Tibial nerve (tissue), 4 donors: ENCODE measurements at places on chromosomes 6 and 20.

DNA sequence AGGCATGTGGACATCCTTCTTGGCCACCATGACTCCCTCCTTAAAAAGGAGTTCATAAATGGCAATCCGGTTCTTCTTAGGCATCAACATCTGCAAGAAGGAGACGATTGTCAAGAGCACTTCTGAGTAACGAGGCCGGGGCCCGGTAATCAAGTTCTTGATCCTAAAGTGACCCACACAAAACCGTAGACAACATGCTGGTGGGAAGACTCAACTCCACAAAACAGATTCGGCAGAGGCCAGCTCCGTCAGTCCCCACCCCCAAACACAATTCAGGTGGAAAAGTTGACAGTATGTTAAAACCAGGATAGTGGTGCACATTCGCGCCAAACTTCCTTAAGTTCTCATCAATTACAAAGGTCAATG is 754 bp downstream of the RPS10 start:
- peak overlapping the region; percentile 86 for H3K27ac ChIP-seq
- no peaks in the 10 kb centered on the region for H3K27me3 ChIP-seq
- peaks cover 4% of the 10 kb centered on the region for H3K36me3 ChIP-seq
- DNase-seq, result no peak
- peak overlapping the region; percentile 81 for H3K4me3 ChIP-seq

- DNase-seq, result no peak
- H3K36me3 ChIP-seq, result no peaks in the 10 kb centered on the region
- H3K4me1 ChIP-seq, result no peaks in the 10 kb centered on the region
- no peak overlapping the region for H3K27ac ChIP-seq
These were observed 41.7 kb downstream of the ISM1 start for GRCh38 chr20:13262671-13263360.

- H3K27ac ChIP-seq, result no peak overlapping the region
- no peak overlapping the region for H3K4me3 ChIP-seq
- no peak for DNase-seq
These were observed 71.5 kb upstream of the DTNBP1 start for GRCh38 chr6:15734118-15734897.

GRCh38 chr20:41342474-41343464 is 2.1 kb downstream of the LPIN3 start:
- H3K27ac ChIP-seq, result no peak overlapping the region
- no peak for DNase-seq
- H3K4me1 ChIP-seq, result peaks cover 37% of the 10 kb centered on the region
- H3K4me3 ChIP-seq, result no peak overlapping the region
- H3K27me3 ChIP-seq, result no peaks in the 10 kb centered on the region
- no peaks in the 10 kb centered on the region for H3K36me3 ChIP-seq

GRCh38 chr6:117547688-117548621 is 54.4 kb downstream of the GOPC start:
- peak overlapping the region; percentile 42 for H3K4me3 ChIP-seq
- peak overlapping the region; percentile 65 for H3K27ac ChIP-seq
- H3K4me1 ChIP-seq, result no peaks in the 10 kb centered on the region
- DNase-seq, result peak; percentile 34

DNA sequence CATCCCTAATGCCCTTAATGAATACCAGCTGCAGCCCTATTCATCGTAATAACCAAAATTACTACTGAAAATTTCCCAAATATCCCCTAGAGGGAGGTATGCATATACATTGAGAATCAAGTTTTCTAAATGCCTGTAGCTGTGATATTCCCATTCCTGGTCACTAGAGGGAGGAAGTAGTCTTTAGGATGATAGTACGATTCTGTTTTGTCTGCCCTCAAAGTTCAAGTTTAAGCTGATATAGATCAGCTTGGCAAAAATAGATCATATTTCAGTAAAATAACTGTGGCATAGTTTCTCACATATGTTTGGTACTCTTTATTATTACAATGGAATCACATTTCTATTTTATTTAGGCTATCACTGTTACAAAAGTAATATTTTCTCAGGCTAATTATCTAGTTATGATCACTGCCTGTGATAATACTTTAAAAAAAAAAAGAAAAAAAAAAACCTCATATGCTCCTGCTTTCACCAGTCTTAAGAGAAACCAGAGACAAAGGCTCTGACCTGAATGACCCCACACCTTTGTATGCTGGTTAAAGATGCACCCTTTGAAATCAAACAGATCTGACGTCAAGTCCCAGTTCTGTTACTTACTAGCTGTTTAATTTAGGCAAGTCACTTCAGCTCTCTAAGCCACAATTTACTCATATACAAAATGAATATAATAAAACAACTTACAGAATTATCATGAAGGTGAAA is 11.0 kb downstream of the TSPYL1 start:
- H3K27ac ChIP-seq, result no peak overlapping the region
- H3K4me3 ChIP-seq, result no peak overlapping the region
- DNase-seq, result no peak
- H3K36me3 ChIP-seq, result peaks cover 20% of the 10 kb centered on the region

- no peak overlapping the region for H3K4me3 ChIP-seq
- peaks cover 47% of the 10 kb centered on the region for H3K4me1 ChIP-seq
- peak; percentile 66 for DNase-seq
- H3K27me3 ChIP-seq, result no peaks in the 10 kb centered on the region
These were observed 179.3 kb downstream of the MTHFD1L start for GRCh38 chr6:151044465-151045441.

DNA sequence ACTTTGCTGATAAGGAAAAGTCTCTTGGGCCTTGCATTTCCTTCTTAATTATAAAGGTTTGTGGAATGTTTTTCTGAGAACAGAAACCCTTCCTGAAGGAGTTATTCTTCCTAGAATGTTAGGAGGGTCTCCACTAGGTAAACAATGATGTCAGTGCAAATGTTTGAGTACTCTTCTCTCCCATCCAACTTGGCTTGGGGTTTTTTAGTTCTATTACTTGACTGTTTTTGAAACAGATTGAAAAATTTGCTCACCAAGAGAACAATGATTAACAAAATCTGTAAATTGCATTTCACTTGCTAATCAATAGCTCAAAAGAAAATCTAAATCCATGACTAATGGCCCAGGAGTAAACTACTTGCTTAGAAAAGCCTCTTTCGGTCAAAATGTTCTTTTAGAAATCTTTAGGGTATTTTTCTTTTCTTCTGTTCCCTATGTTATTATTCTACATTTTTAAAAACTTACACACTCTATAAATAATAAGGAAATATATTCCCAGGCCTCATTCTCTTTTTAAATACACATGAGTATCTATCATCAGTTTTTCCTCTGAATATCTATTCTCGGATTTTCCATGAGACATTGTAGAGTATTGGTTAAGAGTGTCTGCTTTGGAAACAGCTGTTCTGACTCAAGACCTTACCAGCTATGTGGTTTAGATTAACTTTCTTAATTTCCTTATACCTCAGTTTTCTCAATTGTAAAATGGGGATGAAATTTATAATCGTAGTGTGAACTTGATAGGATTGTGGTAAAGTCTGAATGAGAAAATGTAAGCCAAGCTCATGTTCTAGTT is 234.2 kb upstream of the CITED2 start:
- H3K4me3 ChIP-seq, result no peak overlapping the region
- no peaks in the 10 kb centered on the region for H3K36me3 ChIP-seq
- no peaks in the 10 kb centered on the region for H3K27me3 ChIP-seq
- no peak overlapping the region for H3K27ac ChIP-seq
- DNase-seq, result no peak
- no peaks in the 10 kb centered on the region for H3K4me1 ChIP-seq

GRCh38 chr6:12592634-12593033 is 123.9 kb upstream of the PHACTR1 start:
- DNase-seq, result no peak
- H3K27ac ChIP-seq, result no peak overlapping the region
- H3K4me3 ChIP-seq, result no peak overlapping the region
- H3K4me1 ChIP-seq, result peaks cover 32% of the 10 kb centered on the region
- H3K36me3 ChIP-seq, result no peaks in the 10 kb centered on the region
- H3K27me3 ChIP-seq, result no peaks in the 10 kb centered on the region

DNA sequence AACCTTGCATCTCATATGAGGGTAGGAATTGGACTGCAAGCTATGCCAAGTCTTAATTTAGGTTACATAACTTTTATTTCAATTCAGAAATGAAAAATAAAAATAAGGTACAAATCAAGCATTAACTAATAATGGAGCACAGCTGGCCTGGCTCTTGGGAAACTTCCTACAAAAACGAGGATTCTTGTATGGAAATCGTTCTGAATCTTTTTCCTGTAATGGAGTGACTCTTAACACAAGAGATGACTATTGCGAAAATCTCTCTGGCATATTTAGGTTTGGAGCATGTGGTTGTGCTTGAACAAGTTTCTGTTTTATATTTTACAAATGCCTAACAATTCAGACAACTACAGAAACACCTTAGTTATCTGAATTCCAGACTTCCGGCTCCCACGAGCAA is 34.0 kb upstream of the PI16 start:
- no peaks in the 10 kb centered on the region for H3K36me3 ChIP-seq
- H3K4me1 ChIP-seq, result peaks cover 6% of the 10 kb centered on the region
- H3K4me3 ChIP-seq, result no peak overlapping the region
- DNase-seq, result no peak

- no peaks in the 10 kb centered on the region for H3K4me1 ChIP-seq
- no peak overlapping the region for H3K27ac ChIP-seq
- no peak for DNase-seq
- no peak overlapping the region for H3K4me3 ChIP-seq
These were observed 64.2 kb upstream of the MYLIP start for GRCh38 chr6:16064671-16065072.

GRCh38 chr20:33408716-33409654 is 7.7 kb upstream of the CDK5RAP1 start:
- H3K27me3 ChIP-seq, result no peaks in the 10 kb centered on the region
- H3K4me3 ChIP-seq, result no peak overlapping the region
- H3K4me1 ChIP-seq, result no peaks in the 10 kb centered on the region
- H3K36me3 ChIP-seq, result no peaks in the 10 kb centered on the region

GRCh38 chr20:61031101-61031830 is 220.8 kb upstream of the CDH4 start:
- H3K4me1 ChIP-seq, result no peaks in the 10 kb centered on the region
- H3K36me3 ChIP-seq, result no peaks in the 10 kb centered on the region
- no peak overlapping the region for H3K27ac ChIP-seq
- DNase-seq, result no peak
- H3K27me3 ChIP-seq, result no peaks in the 10 kb centered on the region
- no peak overlapping the region for H3K4me3 ChIP-seq

- H3K27me3 ChIP-seq, result no peaks in the 10 kb centered on the region
- peaks cover 31% of the 10 kb centered on the region for H3K4me1 ChIP-seq
- no peaks in the 10 kb centered on the region for H3K36me3 ChIP-seq
- DNase-seq, result peak; percentile 61
- no peak overlapping the region for H3K4me3 ChIP-seq
These were observed 305.2 kb downstream of the ESR1 start for GRCh38 chr6:152112491-152113261.

DNA sequence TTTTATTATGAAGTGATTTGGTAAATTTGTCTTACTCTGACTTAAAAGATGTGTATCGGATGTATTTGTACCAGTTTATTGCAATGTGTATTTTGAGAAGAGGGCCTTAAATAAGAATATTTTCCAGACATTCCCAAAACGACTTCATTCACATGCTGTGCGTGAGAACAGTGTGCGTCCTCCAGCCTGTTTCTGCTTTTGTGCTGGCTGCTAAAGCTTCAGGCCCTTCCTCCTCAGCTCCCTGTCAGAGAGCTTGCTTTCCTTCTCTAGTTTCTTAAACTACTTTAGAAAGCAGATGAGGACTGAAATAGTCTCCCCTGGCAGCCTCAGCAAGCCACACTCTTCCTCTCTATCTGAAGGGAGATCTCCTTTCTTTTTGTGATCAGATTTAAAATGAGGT is 157.8 kb downstream of the SAMD5 start:
- no peaks in the 10 kb centered on the region for H3K4me1 ChIP-seq
- H3K27me3 ChIP-seq, result no peaks in the 10 kb centered on the region
- no peaks in the 10 kb centered on the region for H3K36me3 ChIP-seq
- H3K27ac ChIP-seq, result no peak overlapping the region
- H3K4me3 ChIP-seq, result no peak overlapping the region
- DNase-seq, result no peak
